Left forelimb (tissue), 1 donor: ENCODE measurements at places on chromosomes 3 and 15.

GRCh38 chr3:58242340-58242739 is 4.7 kb downstream of the ABHD6 start:
- no peak for DNase-seq

DNA sequence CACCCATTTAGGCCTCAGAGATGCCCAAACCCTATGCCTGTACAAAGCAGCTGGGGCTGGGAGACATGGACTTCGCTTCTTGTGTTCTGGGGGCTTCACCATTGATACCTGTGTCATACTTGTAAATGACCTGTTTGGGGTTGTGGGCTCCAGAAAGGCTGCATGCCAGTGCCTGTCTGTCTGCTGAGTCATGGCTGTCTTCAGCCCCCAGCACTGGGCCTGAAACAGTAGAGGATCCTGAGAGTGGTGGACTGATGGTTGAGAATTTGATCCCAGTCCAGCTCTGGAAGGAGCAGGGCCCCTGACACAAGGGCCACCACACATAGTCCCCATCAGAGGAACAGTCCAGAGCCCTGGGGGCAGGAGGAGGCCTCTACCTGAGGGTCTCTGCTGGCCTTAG is 24.6 kb upstream of the APEH start:
- no peak for DNase-seq

DNA sequence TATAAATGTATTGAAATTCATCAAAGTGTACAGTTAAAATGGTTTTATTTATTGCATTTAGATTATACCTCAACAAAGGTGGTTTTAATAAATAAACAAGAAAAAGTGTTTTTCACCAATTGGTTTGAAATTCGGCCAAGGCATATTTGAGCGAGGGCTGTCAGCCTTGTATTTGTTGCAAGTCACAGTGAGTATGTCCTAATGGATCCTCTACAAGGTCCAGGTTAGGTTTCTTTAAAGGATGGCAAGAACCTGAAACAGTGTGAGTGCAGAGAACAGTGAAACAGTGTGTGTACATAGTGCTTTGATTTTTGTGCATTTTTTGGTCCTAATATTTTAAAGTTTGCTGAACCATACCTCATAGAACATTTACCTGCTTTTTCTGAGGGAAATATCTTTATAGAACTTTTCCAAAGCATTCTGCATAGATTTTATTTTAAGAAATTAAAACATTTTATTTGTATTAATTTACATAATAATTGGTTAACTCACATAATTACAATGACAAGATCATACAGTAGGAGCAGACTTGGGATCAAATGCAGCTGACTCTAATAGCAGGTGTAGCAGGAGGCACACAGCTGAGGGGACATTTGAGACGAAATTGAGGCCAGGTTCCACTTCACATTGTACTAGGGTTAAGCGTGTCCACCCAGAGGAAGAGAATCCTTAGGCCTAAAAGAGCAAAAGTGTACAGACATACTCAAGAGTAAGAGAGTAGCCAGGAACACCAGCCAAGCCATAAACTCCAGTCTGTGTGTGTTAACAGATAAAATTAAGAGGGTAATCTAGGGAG is 428.8 kb upstream of the TPRG1 start:
- no peak for DNase-seq

DNA sequence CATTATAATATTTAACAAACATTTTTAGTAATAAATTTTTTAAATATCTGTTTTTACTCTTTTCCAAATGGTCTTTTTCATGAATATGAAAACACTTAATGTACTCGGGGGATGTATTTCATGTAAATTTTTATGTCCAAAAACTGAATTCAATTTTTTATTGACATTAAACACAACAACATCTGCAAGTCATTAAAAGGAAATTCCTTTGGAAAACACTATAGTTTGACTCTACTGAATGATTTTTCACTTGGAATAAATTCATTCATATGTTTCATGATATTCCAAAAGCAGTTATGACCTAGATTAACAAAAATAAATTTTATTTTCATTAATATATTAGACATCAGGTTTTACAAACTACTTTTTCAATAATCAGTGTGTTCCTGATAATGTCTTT is 239.8 kb upstream of the AGTR1 start:
- DNase-seq: no peak

- peak; percentile 37 for DNase-seq
Observed at GRCh38 chr3:52537726-52538421, 1.5 kb downstream of the UQCC5 start.

DNA sequence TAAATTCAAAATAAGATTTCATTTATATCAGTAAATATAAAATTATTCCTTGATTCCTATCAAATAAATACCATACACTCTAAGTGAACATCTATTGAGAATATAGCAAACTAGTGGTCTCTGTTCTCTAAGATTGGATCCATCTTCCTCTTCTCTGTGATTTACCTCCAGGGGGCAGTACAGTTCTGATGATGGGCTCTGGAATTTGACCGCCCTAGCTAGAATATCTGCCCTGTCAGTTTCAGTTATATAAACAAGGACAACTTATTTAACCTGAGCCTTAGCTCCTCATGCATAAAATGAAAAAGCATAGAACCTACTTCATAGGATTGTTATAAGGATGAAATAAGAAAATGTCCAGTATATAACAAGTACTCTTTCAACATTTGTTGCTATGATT is 171.1 kb upstream of the CCDC54 start:
- DNase-seq: no peak

DNA sequence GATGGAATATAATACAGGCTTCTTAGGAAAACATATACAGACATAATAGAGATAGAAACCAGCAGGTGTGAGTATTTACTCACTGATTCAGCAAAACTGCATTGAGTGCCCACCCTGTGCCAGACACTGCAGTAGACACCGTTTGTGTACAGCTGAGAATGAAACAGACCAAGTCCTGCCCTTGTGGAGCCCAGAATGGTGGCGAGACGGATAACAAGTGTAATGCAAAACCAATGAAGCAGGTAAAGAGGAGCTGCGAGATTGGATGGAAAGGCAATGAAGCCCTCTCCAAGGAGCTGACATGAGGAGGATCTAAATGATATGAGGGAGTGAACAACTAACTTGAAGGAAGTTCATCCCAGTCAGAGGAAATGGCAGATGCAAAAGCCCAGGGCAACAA is 256.4 kb downstream of the MEX3B start:
- DNase-seq: no peak

DNA sequence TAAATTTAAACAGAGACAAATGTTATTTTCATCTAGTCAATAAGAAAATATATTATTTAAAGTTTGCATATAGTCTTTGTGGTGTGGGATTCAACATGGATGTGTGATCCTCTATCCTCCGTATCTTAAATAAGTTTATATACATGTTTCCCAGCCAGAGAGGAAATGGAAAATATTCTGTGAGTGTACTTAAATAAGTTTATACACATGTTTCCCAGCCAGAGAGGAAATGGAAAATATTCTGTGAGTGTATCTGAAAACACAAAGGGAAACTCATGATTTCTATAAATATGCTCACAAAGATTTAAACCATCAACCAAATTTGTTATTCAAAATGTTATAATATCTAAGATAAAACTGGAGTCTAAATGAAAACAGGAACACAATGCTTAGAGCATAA is 110.0 kb upstream of the MELTF start:
- no peak for DNase-seq

DNA sequence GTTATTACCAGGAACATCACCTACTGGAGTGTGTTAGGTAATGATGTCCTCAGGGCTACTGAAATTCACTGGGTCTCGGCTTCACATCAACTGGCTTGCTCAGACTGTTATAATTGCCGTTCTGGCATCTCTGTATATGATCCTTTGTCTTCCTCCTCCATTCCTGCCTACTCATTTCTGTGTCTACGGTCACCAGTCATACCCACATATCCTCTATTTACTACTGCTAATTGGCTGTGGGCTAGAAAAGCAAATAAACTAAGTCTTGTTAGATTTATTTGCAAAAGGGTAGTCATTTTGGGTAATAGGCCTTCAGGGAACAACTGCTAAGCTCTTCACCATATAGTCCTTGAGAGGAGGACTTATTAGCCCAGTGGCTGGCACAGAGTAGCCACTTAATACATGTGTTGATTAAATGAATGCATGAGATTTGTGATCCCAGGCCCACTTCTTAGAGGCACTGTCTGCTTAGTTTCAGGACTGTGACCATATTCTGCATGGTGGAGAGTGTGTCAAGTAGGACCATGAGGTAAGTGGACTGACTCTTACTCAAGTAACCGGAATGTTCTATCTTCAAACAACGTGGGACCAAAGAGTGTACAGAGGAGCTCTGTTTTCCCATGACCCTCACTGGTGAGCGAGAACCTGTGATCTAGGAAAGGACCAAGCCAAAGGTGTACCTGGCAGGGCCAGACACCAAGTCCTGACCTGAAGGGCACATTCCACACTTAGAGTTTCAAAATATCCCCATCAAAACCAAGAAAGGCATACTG is 13.2 kb downstream of the ZDHHC3 start:
- no peak for DNase-seq

GRCh38 chr3:45848392-45848791 is 6.5 kb upstream of the LZTFL1 start:
- DNase-seq: no peak

- no peak for DNase-seq
Observed at GRCh38 chr15:35630532-35630931, 84.6 kb upstream of the DPH6 start.

DNA sequence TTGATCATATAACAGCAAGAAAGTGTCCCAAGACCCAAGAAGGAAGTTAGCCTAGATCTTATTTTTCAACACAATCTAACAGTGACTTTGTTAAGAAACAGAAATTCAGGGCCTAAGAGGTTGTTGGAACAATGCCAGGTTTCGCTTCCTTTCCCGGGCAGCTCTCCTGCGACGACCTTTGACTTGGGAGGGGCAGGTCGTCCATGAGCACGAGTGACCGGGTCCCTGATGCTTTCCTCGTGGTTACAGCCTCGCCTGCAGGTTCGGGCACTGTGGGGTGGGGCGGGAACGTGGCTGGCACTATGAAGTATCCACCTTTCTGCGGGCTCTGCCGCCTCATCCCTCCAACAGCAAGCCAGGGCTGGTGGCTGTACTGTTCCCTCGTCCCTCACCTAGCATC is 90.1 kb upstream of the RGMA start:
- no peak for DNase-seq

- no peak for DNase-seq
Observed at GRCh38 chr15:31024979-31025378, 33.6 kb upstream of the MTMR10 start.

- DNase-seq: peak; percentile 82
Observed at GRCh38 chr3:185362850-185363661, at the start of gene MAP3K13. MAP3K13 (plus strand) TSS chr3:185363136; CDS start chr3:185428582, 65,446 bp downstream.

GRCh38 chr3:130779486-130779885 is 32.9 kb upstream of the PIK3R4 start:
- DNase-seq: no peak

GRCh38 chr3:70716832-70717231 is 404.4 kb upstream of the MDFIC2 start:
- DNase-seq: no peak

DNA sequence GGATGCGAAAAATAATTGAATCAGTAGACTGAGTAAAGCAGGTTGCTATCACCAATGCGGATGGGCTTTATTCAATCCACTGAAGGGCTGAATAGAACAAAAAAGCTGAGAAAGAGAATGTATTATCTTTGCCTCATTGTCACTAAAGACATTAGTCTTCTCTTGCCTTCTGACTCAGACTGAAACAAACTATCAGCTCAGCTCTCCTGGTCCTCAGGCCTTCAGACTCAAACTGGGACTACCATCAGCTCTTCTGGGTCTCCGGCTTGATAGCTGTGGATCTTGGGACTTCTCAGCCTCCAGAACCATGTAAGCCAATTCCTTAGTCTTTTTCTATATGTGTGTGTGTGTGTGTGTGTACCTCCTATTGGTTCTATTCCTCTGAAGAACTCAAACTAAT is 12.6 kb downstream of the IFT57 start:
- DNase-seq: no peak

- no peak for DNase-seq
Observed at GRCh38 chr3:144361002-144361401, 389.4 kb downstream of the DIPK2A start.

DNA sequence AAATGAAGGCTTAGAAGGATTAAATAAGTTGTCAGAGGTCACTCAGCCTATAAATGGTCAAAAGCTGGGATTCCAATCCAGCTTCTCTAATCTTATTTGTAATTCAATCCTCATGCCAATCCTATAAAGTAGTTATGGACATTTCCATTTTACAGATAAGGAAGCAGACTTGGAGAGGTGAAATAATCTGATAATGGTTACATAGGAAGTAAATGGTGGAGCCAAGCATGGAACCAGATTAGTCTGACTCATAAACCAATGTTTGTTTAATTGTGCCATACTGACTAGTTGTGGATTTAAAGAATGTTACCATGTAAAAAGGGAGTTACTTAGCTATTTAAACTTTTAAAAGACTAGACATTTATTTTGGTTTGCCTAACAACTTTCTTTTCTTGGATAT is 59.7 kb downstream of the KCNAB1 start:
- DNase-seq: no peak

DNA sequence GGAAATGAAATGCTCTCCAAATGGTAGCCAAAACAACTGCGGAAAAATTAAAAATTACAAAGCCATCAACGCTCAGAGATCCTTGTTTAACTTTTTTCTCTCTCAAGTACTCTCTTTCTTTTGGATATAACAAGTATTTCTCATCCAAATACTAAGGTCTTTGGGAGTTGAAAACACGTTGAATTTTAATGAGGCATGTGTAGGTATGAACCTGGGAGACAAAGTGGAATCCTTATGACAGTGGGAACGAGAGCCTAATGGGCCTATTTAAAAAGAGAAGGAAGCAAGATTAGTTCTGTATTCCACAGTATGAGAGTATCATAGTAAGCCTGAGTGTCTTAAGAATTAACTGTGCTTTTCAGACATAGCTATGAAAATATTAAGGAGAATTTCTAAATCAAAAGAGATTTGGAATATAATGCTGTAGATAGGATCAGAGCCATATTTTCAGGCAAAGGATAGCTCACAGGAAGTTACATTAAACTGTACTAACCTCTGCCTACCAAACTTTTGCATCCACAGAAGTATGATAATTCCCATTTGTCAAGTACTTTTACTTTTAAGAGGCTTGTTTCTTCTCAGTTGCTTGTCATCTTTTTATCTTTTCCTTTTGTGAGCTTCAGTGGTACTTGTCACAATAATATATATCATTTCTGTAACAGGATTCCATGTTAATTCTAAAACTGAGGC is 759 bp downstream of the CD96 start:
- no peak for DNase-seq
